ENCODE measurements at places on chromosomes 5 and 9.

DNA sequence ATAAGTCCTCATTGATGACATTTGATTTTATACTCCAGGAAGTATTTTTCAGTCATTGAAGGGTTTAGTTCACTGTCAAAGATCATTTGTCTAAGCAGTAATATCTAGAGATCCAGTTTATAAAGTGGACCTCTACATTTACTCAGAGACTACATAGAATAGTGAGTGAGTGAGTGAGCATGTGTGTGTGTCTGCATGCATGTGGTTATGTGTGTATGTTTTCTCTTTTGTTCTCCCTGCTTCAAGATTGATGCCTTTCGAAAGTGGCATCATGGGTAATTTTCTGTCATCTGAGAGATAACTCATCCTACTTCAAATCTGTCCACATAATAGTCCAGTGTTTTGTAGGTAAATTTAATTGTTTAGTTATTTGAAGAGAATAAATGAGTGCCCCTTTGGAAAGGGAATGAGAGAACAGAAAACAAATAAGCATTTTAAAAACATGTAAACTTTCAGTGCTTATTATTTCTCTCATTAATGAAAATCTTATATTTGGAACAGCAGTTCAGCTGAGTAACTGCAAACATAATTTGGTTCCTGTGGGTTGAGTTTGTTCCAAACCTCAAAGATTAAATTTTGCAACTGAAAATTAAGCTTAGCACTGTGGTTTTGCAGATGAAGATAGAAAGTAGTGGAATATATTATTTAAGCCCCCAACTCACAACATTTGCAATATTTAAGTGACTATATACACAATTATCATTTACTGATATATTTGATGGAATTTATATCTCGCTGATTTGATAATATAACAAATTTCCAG is 1295.1 kb upstream of the C9orf72 start:
- DNase-seq = no peak

GRCh38 chr5:145587710-145588109 is 247.4 kb downstream of the PRELID2 start:
- peak; percentile 8 for DNase-seq

DNA sequence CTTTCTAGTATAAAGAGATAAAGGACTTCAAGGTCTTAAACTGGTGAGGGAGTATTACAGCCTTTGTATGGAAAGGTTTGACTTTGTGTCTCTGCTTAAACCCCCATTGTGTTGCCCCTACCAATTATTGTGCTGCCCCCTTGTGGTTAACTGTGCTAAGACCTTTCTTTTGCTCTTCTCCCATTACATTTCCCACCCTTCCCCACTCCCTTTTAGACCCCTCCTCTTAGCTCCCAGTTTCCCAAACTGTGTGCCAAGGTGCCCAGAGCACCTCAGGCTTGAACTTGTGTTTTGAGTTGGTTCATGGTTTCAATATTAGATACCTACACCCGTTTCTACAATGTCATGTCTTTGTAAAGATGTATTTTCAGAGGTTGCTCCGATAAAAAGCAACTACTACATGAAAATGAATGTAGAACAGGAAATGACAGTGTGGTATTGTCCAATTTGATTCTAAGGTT is 2.9 kb downstream of the JAK2 start:
- DNase-seq = peak; percentile 74

- no peak for DNase-seq
Measured at GRCh38 chr9:2151171-2151570, 136.0 kb downstream of the SMARCA2 start.

GRCh38 chr5:159947708-159948358 is 31.6 kb downstream of the ADRA1B start:
- DNase-seq = no peak

GRCh38 chr5:41956943-41957342 is 31.9 kb downstream of the FBXO4 start:
- no peak for DNase-seq

DNA sequence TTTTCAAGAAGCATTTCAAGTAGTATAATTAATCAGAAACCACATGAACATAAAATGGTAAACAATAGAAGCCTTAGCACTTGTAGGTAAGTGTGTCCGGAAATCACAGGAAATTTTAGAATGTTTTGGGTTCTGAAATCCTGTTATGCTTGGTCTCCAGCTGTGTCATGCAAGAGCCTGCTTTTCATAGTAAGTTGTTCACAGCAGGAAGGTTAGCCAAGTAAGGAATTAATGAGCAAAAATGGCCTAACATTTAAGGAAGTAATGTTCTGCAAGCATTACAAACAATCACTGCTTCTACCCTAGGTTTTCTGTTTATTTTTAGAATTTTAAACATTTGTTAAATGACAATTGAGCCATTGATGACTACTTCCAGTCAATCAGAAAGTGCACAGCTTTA is 669.5 kb downstream of the SLCO4C1 start:
- no peak for DNase-seq

GRCh38 chr9:19162026-19162366 is 34.7 kb upstream of the PLIN2 start:
- no peak for DNase-seq

- no peak for DNase-seq
Measured at GRCh38 chr5:112196584-112196983, 222.5 kb downstream of the EPB41L4A start.

GRCh38 chr5:148416416-148416815 is 32.7 kb downstream of the FBXO38 start:
- no peak for DNase-seq

GRCh38 chr5:86546582-86546981 is 71.2 kb upstream of the COX7C start:
- DNase-seq = no peak

DNA sequence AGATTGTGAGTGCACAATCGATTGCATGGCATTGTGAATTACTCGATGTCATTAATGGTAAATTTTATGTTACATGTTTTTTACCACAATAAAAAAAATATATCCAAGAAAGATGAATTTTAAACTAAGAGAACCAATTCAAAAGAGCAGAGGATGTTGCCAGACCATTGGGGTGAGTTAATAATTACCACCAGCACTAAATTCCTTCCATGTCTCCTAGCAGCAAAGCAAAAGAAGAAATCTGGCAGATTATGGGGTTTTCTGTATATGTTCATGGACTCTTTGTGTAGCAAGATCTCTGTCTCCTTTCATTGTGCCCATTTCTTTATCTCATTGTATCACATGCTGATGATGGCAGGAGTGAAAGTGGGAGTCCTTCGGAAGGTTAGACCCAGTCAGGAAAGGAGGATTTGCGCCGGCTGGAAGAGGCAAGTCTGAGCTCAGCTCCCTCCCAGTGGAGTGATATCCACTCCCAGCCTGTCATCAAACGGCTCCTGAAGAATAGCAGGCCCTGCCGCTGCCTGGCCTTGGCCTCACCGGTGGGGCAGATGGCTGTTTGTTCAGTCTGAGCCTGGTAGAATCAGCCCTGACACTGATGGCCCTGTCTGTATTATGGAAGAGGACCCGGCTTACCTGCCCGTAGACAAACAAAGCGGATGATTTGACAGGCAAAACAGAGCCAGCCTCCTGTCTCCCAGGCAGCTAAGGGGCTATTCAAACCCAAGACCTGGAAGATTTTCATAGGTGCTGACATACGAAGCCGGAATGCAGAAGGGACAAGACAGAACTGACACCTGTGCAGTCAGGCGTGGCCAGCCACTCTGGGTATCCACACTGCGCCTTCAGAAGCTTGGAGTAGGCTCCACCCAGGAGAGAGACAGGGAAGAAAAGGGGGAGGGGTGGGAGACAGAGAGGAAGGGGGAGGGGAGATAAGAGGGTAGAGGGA is 21.9 kb upstream of the FOXE1 start:
- DNase-seq = no peak

All from pons (tissue), 1 donor.